ENCODE measurements at places on chromosomes 16 and 17.
A peak's percentile ranks its signal among the peaks of the same experiment; 100 is the strongest.

DNA sequence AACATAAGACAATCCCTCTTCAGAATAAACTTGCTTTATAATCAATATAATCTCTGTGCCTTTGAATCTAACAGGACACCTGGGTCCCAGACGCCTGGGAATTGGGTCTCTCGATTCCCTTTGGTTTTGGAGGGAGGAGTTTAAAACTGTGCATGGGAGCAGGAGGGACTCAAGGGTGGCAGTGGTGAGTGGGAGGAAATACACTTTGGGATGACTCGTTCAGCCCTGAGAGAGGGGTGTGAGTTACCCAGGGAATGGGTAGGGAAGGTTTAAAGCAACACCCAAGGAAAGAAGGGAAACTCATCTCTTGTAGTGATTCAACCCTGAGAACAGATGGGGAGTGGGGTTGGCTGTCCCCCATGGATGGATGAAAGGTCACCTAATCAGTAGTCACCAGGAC is 1.6 kb downstream of the RANGRF start:
- H3K27me3 ChIP-seq = no peaks in the 10 kb centered on the region
- H3K36me3 ChIP-seq = peaks cover 11% of the 10 kb centered on the region
- peaks cover 40% of the 10 kb centered on the region for H3K4me1 ChIP-seq
- H3K4me3 ChIP-seq = peak overlapping the region; percentile 86
- peak overlapping the region; percentile 9 for H3K27ac ChIP-seq

DNA sequence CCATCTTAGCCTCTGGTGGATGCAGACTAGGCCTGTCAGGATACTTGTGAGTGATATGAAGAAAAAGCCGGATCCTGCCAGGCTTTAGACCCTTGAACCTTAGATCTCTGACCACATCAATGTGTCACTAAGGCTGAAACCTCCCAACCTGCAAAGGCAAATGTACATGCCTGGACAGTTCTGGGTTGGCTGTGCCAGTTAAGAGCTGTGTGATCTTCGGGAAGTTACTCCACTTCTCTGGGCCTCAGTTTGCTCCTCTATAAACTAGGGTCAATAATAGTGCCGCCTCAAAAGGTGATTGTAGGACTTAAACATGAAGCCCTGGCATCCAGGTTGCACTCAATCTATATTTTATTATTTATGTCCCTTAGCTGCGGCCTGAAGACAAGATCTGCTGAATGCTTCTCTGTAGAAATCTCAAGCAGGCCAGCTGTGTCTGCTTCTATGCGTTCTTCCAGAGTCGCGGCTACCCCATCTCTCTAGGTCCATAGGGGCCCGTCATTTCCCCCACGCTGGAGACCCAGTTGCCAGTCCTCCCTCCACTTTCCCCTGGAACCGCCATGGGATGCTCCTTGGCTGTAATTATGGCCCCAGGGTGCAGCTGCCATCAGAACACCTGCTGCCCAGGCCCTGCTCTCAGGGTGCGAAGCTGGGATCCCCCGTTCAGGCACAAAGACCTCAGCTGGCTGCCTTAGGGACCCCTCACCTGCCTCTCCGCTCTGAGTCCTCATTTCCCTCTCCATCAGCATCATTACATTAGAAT is 50.2 kb downstream of the AKAP1 start:
- H3K27me3 ChIP-seq = peaks cover 2% of the 10 kb centered on the region
- H3K27ac ChIP-seq = no peak overlapping the region
- H3K4me3 ChIP-seq = no peak overlapping the region
- no peaks in the 10 kb centered on the region for H3K36me3 ChIP-seq

GRCh38 chr16:18048853-18049546 is 287.5 kb downstream of the NPIPA8 start:
- no peak overlapping the region for H3K27ac ChIP-seq
- no peaks in the 10 kb centered on the region for H3K4me1 ChIP-seq
- H3K4me3 ChIP-seq = no peak overlapping the region

GRCh38 chr16:70686376-70687101 is 686 bp upstream of the MTSS2 start:
- no peaks in the 10 kb centered on the region for H3K4me1 ChIP-seq
- no peaks in the 10 kb centered on the region for H3K36me3 ChIP-seq
- H3K27me3 ChIP-seq = peaks cover 25% of the 10 kb centered on the region
- no peak overlapping the region for H3K27ac ChIP-seq
- no peak for DNase-seq

All from activated T-helper 1 cell treated with anti-CD3 and anti-CD28 coated beads, Interleukin-12 subunit alpha, Interleukin-12 subunit beta, Interleukin-2, Interleukin-4 antibody, amounts not matched to agents 30 ng/mL and 10 ng/mL and 1 ng/mL, durations not matched to agents 14 hours and 24 hours and 36 hours (primary cell).